ENCODE measurements at places on chromosomes 2 and 18.

- DNase-seq, result no peak
Measured at GRCh38 chr2:239324456-239324855, 76.4 kb downstream of the HDAC4 start.

DNA sequence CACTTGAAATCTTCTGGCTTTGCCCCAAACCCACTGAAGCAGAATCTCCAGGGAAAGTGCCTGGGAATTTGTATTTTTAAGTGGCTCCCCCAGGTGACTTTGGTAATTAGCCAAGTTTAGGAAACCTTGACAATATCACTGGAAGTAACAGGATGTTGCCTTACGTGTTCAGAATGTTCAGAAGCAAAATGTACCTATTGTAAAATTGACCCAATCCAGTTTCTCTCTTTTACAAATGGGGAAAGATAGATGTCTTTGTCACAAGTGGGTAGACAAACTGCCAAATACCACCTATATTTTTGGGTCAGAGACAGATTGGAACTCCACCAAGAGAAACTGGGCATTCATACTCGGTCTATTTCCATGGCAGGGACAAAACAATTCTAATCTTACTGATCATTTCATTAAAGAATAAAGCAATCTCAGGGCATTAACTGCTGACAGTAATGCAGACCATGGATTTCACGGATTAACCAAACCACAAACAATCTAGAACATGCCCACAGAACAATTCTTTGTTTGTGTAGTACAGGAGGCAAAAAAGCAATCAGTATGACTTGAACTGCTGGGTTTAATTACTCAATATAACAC lies 255.8 kb downstream of the ERBB4 start:
- DNase-seq, result no peak

GRCh38 chr18:23964282-23965238 lies 50.0 kb upstream of the TTC39C start:
- peak; percentile 58 for DNase-seq

- DNase-seq, result no peak
Measured at GRCh38 chr2:83534416-83534815, 924.7 kb downstream of the SUCLG1 start.

GRCh38 chr2:40606862-40607261 lies 155.0 kb upstream of the SLC8A1 start:
- DNase-seq, result no peak

DNA sequence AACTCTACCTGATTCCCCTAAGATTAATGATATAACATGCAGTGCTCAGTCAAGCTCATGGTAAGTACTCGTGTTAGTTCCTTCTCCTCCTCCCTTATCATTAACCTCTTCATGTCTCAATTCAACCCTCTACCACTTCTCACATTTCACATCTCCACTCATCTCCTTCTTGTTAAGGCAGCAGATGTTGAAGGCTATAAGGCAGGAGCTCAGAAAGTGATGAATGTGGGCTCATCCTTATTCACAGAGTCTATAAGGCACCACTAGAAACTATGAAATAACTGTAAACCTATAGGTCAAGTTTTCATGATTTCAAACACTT lies 56.0 kb downstream of the CLHC1 start:
- no peak for DNase-seq

GRCh38 chr2:143144813-143145455 lies 15.7 kb downstream of the ARHGAP15 start:
- DNase-seq, result no peak

GRCh38 chr18:49082714-49083688 lies 132.2 kb upstream of the SMAD7 start:
- DNase-seq, result no peak

- DNase-seq, result no peak
Measured at GRCh38 chr18:63532471-63532870, 9.7 kb upstream of the SERPINB12 start.

GRCh38 chr2:76998152-76998551 lies 524.0 kb downstream of the LRRTM4 start:
- no peak for DNase-seq

GRCh38 chr2:191150600-191151330 lies at the start of gene STAT4:
Gene STAT4 (minus strand): TSS chr2:191150994. CDS start chr2:191148203, 2,791 bp downstream.
- peak; percentile 90 for DNase-seq

GRCh38 chr2:28273751-28274150 lies 118.9 kb upstream of the FOSL2 start:
- no peak for DNase-seq

- peak; percentile 43 for DNase-seq
Measured at GRCh38 chr2:96913398-96914202, 43.7 kb upstream of the SEMA4C start.

GRCh38 chr2:100062336-100062735 lies 80.1 kb downstream of the AFF3 start:
- DNase-seq, result no peak

- no peak for DNase-seq
Measured at GRCh38 chr2:141271346-141271745, 859.5 kb downstream of the LRP1B start.

GRCh38 chr2:46610021-46610420 lies 130.7 kb downstream of the TMEM247 start:
- DNase-seq, result no peak

GRCh38 chr18:69400253-69400975 lies at the start of gene DOK6:
Gene DOK6 (plus strand): TSS chr18:69400888.
- no peak for DNase-seq

DNA sequence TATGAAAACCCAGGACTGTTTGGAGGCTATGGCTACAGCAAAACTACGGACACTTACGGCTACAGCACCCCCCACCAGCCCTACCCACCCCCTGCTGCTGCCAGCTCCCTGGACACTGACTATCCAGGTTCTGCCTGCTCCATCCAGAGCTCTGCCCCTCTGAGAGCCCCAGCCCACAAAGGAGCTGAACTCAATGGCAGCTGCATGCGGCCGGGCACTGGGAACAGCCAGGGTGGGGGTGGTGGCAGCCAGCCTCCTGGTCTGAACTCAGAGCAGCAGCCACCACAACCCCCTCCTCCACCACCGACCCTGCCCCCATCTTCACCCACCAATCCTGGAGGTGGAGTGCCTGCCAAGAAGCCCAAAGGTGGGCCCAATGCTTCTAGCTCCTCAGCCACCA lies 12.1 kb downstream of the HOXD3 start:
- no peak for DNase-seq

- DNase-seq, result no peak
Measured at GRCh38 chr18:44107187-44107586, 573.5 kb upstream of the SETBP1 start.

DNA sequence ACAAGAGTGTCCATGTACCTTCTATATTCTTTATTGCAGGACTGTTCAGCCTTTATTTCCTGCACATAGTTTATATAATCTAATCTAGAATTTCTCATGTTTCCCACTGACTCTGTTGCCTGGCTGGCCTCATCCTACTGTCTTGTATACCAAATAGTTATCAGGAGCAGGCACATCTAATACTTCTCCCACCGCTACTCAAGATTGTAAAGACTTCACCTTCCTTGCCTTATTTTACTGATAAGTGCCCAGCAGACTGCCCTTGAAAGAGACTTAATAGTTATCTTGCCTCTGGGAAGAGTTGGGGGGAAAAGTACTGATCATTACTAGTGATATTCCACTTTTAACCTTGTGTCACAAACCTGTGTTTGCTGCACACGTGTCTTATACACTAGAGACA lies 26.1 kb upstream of the AAK1 start:
- DNase-seq, result no peak

All from CD4-positive, alpha-beta T cell treated with Interleukin-15 for 1 hour (primary cell).